ENCODE measurements at places on chromosomes 3 and 15.

GRCh38 chr3:70716832-70717231 lies 404.4 kb upstream of the MDFIC2 start:
- DNase-seq = no peak

GRCh38 chr15:39593071-39593655 lies 12.3 kb downstream of the THBS1 start:
- DNase-seq = no peak

- DNase-seq = no peak
Observed at GRCh38 chr3:107514453-107514852, 8.3 kb upstream of the BBX start.

DNA sequence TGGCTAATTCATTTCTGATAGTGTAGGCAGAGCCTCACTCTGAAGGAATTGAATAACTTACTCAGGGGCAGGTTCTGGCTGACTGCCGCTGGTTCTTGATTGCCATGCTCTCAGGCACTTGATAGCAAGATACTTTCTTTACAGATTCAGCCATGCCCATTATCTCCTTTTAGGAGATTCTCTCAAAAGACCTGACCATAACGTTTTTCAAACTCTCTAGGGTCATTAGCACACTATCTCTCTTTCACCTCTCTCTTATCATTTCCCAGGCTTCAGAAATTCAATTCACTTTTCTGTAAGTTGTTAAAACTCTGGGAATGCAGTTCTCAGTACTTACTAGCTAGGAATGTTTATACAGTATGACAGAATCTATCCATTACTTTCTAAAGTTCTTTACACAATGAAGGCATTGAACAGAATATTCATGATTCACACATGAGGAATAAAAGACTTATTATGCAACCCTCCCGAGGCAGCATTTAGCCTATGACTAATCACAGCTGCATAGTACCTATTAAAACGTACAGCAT lies 850.3 kb upstream of the CADM2 start:
- DNase-seq = no peak

- no peak for DNase-seq
Observed at GRCh38 chr15:84755736-84756527, 7.5 kb downstream of the ZNF592 start.

DNA sequence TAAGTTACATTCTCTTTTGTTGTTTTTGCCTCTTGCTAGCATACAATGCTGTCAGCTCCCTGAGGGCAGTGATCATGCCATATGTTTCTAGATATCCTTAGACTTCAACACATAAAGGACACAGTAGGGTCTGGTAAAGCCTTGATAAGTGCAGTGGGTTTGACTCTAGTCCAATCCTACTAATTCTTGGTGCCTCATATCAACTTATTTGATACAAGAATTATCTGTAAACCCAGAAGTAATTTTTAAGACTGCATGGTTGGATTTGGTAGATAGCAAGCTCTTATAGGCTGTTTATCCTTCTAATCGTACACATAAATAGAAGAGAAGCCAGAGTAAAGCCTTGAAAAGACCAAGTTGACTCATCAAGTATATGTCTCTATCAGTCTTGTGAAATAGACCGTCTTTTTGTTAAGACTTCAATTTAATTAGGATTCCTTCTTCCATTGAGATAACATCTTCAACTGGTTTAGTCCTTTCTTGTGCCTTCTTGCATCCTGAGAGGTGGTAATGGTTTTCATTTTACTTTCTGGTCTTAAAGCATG lies 265.6 kb upstream of the CDIN1 start:
- no peak for DNase-seq

- DNase-seq = no peak
Observed at GRCh38 chr3:70726961-70727360, 414.5 kb upstream of the MDFIC2 start.

DNA sequence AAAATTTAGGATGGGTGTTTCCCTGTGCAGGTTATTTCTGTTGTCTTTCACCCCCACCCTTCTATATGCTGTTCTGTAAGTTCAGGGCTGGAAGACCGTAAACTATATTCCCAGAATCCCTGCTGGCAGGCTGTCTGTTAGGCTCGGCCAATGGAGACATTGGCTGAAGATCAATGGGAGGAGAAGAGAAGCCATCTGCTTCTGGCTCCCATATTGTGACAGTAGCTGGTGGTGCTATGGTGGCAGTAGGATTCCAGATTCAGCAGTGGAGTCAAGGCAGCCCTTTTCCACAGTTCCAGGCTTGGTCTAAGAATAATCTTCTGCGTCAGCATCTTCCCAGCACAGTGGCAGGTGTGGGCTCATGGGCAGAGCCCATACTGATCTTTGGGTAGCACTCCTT lies 226.6 kb downstream of the ABHD5 start:
- DNase-seq = no peak

- no peak for DNase-seq
Observed at GRCh38 chr3:103554451-103554850, 1119.6 kb downstream of the ZPLD1 start.

GRCh38 chr3:183265834-183266417 lies 12.9 kb downstream of the B3GNT5 start:
- no peak for DNase-seq

- DNase-seq = no peak
Observed at GRCh38 chr15:82263350-82263749, 732 bp downstream of the SAXO2 start.

- no peak for DNase-seq
Observed at GRCh38 chr3:9292516-9292915, 43.1 kb upstream of the SRGAP3 start.

DNA sequence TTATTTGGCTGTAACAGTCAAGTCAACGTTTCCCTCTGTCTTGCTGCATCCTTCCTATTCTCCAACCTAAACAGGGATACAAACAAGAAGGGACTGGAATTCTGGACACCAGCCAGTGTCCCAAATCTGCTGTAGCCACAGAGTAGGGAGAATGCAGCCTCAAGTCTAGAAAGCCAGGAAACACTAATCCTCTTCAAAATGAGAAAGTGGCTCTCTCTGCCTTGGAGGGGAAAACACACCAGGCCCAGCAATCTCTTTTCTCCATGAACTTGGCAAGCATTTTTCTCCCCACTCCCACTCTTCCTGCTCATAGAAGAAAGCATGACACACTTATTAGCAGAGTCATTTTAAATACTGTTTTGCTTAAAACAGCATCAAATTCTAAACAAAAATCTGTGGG lies 781.7 kb downstream of the SQOR start:
- DNase-seq = no peak

- no peak for DNase-seq
Observed at GRCh38 chr3:36065321-36065720, 315.0 kb upstream of the STAC start.

GRCh38 chr3:195186041-195186709 lies 84.8 kb downstream of the XXYLT1 start:
- no peak for DNase-seq

GRCh38 chr3:35777065-35777464 lies 137.7 kb downstream of the ARPP21 start:
- DNase-seq = no peak

DNA sequence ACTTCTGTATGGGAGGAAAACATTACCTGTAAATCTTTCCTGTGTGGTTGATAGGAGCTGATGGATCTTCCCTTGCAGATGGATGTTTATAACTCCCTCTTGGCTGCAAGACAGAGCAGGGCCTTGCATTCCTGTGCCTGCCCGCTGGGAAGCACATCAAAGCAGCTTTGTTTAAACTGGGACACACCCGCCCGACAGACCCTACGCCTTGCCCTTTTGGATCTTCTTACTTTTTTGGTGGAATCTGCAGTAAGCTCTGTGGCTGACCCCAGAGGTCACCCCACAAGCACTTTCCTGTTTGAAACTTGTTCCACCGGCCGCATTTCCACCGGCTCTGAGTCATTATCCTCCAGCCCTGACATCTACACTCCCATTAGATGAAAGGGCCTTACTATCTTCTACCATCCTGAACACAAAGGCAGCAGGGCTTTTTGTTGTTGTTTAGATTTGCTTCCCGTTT lies 244.1 kb upstream of the STT3B start:
- no peak for DNase-seq

DNA sequence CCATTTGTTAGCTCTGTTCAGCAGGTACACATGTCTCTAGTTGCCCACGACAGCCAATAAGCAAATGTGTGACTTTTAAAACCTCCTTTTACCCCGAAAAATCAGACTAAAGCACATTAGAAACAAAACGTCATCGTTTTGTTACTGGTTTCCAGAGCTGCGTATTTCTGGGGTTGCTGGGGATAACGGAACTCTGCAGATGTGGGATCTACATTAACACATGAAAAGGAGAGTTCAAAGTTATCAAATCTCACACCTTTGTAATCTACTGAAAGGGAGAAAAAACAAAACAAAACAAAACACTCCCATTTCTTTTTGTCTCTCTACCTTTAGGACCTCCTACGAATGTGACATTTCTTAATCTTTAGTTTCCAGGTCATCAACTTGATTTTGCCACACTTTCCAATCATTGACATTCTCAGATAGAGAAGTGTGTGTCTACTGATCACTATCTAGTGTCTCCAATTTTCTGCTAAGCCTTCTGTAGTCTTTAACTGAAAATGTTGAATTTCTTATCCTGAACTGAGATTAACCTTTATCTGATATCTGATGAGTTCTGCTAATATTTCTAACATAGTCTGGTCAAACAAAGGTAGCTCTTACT lies 93.0 kb upstream of the TSPAN3 start:
- no peak for DNase-seq

DNA sequence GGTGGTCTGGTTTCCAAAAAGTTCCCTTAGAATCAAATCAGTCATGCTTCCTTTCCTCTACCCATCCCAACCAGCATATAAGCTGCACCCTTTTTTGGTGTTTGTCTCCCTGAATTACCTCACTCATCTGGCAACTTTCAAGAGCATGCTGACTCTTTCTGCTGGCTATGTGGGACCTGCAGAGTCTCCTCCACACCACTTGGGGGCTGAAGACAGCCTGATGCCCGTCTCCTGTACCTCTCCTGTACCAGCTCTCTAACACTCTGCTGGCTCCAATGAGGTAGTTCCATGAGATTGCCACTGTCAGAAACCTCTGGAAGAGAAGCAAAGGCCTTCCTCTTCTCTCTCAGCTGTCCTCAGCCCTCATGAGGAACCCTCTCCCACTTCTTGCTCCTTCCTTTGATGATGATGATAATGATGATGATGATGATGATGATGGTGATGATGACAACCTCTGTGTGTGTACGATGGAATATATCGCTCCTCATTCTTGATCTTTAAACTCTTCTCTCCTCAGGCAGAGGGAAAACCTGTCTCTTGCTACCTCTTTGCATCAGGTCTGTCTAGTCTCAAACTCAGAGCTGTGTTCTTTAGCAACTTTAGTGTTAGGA lies 257.5 kb downstream of the ZNF621 start:
- DNase-seq = no peak

DNA sequence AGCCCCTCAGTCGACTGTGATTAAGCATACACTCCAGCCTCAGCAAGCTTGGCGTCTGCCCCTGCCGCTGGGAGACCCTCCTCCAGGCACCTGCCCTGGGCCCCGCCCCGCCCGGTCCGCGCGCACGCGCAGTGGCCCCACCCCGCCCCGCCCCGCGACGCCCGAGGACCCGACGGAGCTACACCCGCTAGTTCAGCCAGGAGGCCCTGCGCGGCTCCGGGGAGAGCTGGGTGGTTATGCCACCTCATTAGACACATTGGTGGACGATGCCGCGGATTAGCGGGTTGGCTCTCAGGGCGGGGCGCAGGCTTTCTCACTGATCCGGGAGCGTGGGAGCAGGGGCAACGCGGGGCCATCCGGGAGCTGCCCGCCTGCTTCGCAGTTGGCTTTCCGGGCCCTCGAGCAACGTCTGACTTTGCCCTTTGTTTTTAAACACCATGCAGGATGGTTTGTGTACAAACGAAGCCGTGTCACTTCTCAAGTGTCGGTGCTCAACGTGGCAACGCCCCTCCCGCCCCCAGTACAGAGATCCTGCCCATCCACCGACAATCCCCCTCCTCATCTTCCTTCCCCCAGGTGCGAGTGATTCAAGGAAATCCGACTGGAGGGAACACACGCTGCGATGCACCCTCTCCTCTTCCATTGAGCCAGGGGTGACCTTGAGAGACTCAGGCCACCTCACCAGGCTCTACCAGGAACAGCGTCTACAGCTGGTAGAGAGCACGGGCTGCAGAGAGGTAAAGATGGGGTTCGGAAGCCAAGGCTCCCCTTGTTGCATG lies 109.3 kb downstream of the SHQ1 start:
- no peak for DNase-seq

DNA sequence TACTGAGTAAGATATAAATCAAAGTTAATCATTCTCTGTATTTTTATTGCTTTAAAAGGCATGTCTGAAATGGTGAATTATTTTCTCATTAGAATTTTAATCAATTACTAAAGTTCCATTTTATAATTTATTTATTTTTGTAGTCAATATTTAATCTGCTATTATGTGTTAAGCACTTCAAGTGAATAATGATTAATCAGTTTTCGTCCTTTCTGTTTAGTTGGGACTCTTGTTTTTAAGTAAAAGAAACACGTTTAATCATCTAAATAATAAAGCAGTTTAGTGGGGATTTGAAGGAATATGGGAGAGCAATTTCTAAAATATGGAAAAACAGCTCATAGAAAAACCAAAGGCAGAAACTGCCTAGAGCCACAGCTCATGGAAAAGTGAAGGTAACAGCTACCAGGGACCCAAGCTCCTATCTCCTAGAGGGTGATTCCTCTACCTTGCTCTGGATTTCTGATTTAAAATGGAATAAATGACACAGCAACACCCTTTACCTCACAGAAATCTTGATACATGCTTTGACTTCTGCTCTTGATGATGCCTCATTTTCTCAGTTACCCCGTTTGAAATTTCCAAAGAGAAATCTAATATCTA lies 28.0 kb upstream of the SUCNR1 start:
- DNase-seq = no peak

DNA sequence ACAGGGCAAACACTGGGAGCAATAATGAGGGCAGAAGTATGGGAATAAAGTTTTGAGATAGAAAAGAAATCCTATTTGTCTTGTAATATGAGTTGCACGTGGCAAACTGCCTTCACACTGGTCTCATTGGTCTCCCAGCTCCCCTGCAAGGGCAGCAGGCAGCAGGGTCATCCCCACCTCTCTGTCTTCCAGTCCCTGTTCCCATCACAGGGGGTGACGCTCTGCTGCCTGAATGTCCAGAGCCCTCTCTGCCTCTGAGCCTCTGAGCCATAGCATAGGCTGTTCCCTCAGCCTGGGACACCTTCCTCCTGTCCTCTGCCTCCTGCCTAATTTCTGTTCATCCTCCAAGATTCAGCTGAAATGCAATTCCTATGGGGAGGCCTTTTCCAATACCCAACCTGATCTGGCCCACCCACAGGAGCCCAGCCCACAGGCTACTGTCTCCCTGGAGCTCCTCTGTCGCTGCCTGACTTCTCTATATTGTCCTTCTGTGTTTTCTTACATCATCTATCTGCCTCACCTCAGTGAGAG lies 12.1 kb upstream of the SKOR1 start:
- DNase-seq = no peak

GRCh38 chr3:47288966-47289910 lies 6.5 kb downstream of the KLHL18 start:
- DNase-seq = no peak

DNA sequence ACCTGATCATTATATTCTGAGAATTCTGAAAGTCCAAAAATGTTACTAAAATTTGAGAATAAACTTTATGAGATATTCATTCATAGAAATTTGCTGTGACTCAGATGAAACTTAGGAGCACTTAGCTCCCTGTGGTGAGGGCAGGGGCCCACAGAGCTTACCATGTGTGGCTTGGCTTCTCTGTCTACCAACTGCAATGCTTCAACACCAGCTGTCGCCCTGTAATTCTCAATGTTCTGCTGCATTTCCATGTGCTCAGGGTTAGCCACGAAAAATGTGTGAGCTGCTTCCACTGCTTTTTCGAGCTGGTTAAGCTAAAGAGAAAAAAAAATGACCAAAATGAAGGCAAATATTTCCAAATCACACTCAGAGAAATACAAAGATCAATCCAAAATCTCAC lies 125.6 kb downstream of the P3H2 start:
- no peak for DNase-seq

- no peak for DNase-seq
Observed at GRCh38 chr3:153621953-153622352, 459.9 kb downstream of the RAP2B start.

All from NCI-H187 (cell line).